Activated CD4-positive, alpha-beta T cell treated with anti-CD3 and anti-CD28 coated beads, Interleukin-2, amount 50 U/mL, for 16 hours (primary cell): ENCODE measurements at places on chromosomes 7 and 10.

GRCh38 chr7:80439894-80440821, 71.7 kb downstream of the GNAT3 start:
- DNase-seq, result no peak

GRCh38 chr10:30158325-30158960, 99.1 kb upstream of the JCAD start:
- DNase-seq, result no peak

DNA sequence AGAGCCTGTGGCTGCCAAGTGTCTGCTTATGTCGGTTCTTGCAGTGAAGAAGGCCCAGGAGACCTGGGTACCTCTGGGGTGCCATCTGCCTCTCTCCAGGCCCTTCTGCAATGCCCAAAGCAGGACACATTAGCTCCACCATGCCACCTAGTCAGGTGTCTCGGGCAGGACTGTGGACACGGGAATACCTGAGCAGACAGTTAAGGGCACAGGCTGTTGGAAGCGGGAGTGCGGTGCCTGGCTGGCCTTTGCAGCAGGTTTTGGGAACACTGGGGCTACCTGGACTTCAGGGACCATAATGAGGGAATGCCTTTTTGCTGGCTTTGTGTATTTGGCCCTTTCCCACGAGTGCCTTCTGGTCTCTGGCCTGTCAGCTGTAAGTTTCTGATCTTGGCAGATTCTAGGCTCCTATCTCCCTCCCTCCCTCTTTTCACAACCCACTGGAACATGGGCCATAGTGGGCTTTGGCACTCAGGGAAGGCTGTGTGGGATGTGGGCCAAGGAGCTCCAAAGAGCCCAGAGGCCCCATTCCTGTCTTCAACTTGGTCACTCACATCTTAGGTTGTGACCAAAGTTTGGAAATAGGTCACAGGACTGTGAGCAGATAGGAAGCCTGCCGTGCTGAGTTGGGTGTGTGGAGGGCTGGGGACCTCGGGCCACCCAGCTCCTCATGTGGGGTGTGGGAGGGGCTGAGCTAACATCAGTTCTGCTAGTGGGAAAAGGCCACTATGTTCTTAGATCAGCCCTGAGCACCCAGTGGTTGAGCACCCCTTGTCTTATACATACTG, 41.5 kb upstream of the CXCL12 start:
- no peak for DNase-seq

DNA sequence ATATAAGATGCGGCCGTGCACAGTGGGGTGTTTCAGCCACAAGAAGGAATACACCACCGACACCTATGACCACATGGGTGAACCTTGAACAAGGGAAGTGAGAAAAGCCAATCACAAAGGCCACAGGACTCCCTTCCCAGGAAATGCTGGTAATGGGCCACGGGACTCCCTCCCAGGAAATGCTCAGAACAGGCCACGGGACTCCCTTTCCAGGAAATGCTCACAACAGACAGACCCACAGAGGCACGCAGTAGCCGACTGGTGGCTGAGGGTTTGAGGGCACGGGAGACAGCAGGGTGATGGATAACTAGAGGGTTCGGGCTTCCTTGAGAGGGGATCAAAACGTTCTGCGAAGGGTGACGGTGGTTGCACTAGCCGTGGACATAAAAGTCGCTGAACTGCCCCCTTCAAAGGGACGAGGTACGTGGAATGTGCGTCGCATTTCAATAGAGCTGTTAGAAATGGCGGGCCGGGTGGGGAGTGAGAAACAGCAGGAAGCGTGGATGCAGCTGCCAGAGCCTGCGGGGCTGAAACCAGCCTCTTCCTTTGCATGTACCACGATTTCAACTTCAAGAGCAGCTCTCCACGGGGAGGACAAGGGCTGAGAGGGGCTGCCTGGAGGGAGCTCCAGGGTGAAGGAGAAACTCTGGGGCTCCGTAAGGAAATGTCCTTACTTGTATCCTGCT, 274.0 kb downstream of the ELFN1 start:
- peak; percentile 36 for DNase-seq

DNA sequence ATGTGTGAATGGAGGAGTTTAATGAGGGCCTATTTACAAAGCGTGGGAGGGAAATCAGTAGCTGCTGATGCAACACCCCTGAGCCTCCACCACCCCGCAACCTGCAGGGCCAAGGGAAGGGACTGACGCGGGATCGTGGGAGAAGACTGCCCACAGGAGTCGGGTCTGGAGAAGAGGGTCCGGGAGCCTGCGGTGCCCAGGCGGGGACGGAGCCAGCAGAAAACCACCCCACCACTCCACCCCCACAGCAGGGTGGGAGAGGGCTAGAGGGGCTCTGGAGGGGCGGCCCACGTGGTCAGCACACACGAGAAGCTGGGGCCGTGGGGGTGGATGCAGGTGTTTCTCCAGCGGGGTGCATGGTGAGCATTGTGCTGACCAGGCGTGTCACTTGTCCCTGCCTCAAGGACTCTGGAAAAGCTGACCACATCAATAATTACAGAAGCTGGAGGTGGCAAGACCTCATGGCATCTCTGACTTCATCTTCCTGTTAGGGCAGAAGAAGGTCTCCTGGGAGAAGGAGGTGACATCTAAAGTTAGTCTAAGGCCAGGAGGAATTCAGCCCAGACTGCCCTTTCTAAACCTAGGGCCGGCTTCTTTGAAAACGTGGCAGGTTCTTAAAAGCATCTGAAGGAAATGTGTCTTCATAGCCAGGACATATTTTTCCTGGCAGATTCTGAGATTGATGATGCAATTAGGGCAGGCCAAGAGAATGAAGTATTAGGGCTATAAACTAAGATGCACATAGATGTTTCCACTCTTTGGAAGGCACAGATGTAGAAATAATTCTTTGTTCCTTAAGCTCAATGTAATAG, 150.9 kb downstream of the RGS10 start:
- no peak for DNase-seq

- DNase-seq, result no peak
Measured at GRCh38 chr10:26566525-26567350, 128.6 kb downstream of the APBB1IP start.
